Astrocyte (in vitro differentiated cells and primary cell): ENCODE measurements at places on chromosomes 1 and 21.
A peak's percentile ranks its signal among the peaks of the same experiment; 100 is the strongest.

DNA sequence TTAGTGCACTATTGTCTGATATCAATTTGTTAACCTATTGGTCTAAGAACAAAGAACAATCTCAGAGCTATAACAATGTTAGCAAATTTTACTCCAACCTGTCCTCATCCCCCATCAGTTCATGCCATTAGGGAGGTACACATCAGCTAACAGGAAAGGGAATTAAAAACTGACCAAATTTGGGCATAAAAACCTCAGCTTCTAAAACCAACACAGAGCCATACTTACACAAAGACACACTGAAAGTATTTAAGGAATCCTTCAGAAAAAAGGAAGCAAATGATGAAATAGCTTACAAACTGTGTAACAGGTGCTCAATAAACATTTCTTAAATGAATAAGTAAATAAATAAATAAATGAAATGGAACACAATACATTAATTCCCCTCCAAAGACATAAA, 89.2 kb downstream of the TTLL7 start:
- H3K27ac ChIP-seq: no peak overlapping the region
- no peaks in the 10 kb centered on the region for H3K36me3 ChIP-seq
- no peaks in the 10 kb centered on the region for H3K4me1 ChIP-seq
- H3K4me3 ChIP-seq: no peak overlapping the region

- H3K27me3 ChIP-seq: no peaks in the 10 kb centered on the region
- no peak for DNase-seq
- H3K4me1 ChIP-seq: no peaks in the 10 kb centered on the region
- no peaks in the 10 kb centered on the region for H3K36me3 ChIP-seq
- no peak overlapping the region for H3K27ac ChIP-seq
- no peak overlapping the region for H3K4me3 ChIP-seq
Observed at GRCh38 chr1:63261736-63262458, 60.5 kb upstream of the FOXD3 start.

DNA sequence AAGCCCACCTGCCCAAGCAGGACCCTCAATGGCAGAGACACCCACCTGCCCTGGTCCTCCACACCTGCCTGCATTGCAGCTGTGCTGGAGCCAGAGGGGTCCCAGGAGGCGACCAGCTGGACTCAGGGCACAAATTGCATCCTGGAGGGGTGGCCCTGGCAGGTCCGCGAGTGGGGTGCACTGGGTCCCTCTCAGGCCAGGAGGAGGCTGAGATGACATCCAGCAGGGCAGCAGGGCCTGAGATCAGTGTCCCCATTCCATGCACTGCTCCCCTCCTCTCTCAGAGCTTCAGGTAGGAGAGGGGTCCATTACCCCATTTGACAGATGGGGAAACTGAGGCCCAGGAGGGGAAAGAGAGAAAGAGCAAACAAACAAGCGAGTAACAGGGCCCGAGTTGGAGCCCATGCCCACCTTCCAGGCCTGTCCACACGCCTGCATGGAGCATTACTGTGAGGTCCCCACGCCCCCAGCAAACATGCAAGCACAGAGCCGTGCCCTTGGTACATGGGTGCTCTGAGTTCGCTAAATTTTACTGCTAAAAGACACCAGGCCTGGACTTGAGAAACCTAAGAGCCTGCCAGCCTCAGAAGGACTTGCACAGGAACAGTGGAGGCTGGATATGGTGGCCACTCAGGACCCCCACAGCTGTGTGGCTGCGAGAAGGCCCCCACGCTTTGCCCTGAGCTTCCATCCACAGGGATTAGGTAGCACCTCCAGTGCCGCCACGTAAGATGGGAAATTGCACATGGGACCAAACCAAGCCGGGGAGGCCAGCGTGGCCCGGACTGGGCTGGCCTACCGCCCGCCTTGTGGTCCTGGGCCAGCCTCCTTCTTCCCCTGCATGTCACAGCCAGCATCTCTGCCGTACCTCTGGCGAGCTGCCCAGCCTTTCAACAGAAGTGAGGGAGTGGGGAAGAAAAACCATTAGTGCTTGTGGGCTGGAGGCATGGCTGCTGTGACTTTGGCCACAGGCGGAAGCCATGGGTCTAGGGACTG, 7.4 kb downstream of the WNT3A start:
- H3K4me3 ChIP-seq: no peak overlapping the region
- no peaks in the 10 kb centered on the region for H3K36me3 ChIP-seq
- H3K27ac ChIP-seq: no peak overlapping the region
- H3K4me1 ChIP-seq: peaks cover 6% of the 10 kb centered on the region
- peak; percentile 62 for DNase-seq
- H3K27me3 ChIP-seq: peaks cover 2% of the 10 kb centered on the region

DNA sequence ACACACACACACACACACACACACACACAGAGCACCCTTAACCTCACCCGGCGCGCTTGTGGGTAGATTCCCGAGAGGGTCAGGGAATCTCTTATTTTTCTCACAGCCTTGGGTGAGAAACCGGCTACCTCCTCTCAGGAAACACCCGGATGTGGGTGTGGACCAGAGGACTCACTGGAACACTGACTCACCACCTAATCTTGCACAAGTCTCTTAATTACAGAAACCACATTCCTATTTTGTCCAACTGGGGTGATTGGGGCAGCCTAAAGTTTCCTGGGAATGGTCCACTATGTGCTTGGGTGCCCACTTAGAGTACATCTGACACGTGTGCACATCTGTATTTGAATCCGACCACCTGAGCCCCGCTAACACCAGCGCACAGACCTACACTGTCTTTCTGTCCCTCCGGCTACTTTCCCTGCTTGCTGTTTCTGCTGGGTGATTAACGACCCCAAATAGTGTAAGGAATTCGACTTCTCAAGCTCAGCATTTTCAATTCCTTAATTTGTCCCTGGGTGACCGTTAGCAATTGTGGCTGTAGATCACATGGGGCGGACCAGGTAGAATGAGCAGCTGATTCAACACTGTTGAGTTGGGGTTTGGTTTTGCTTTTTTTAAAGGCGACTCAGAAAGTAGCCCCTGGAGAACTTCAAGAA, 14.0 kb upstream of the TBX15 start:
- H3K4me1 ChIP-seq: peaks cover 12% of the 10 kb centered on the region
- no peaks in the 10 kb centered on the region for H3K36me3 ChIP-seq
- H3K4me3 ChIP-seq: no peak overlapping the region

DNA sequence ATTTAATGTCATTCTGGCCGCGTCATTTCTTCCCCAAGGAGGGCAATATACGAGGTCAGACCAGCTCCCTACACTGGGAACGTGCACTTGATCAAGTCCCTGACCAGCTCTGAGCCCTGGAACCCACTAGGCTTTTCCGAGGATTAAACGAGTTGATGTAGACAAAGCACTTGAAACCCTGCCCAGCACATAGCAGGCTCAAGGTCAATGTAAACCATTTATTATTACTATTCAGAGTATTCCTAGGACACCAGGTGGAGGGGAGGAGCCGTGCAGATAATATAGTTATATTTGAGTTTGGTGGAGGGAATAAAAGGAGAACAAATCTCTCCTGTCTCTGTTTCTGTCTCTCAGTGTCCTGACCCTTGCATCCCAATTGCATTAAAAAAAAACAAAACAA, 174.1 kb upstream of the IGSF21 start:
- no peak for DNase-seq
- H3K27ac ChIP-seq: no peak overlapping the region
- H3K27me3 ChIP-seq: no peaks in the 10 kb centered on the region
- no peaks in the 10 kb centered on the region for H3K4me1 ChIP-seq
- H3K36me3 ChIP-seq: no peaks in the 10 kb centered on the region

- DNase-seq: no peak
- H3K27me3 ChIP-seq: no peaks in the 10 kb centered on the region
- H3K27ac ChIP-seq: peak overlapping the region; percentile 93
Observed at GRCh38 chr1:58849551-58849950, 65.7 kb upstream of the JUN start.

- no peak for DNase-seq
- no peak overlapping the region for H3K4me3 ChIP-seq
- no peaks in the 10 kb centered on the region for H3K27me3 ChIP-seq
- H3K4me1 ChIP-seq: no peaks in the 10 kb centered on the region
- peaks cover 4% of the 10 kb centered on the region for H3K36me3 ChIP-seq
Observed at GRCh38 chr21:41229509-41230248, 61.7 kb downstream of the BACE2 start.

DNA sequence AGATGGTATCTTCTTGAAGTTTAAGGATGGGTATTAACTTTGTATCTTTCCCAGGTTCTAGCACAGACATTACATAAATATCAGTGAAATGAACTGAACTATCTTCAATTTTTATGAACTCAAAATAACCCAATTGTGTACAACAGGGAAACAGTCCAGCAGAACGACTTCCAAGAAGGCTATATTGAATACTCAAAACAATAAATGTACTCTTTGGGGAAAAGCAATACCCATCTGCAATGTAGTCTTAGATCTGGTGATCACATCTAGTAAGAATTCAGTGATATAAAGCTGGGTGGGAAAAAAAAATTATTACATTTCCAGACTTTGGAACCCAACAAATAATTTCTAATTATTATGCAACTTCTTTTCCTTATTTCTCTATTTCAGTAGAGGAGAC, 33.1 kb upstream of the GORAB start:
- no peaks in the 10 kb centered on the region for H3K36me3 ChIP-seq
- DNase-seq: no peak
- H3K4me1 ChIP-seq: peaks cover 4% of the 10 kb centered on the region
- H3K27ac ChIP-seq: no peak overlapping the region

GRCh38 chr1:206941766-206942418, 4.4 kb downstream of the PIGR start:
- no peak overlapping the region for H3K27ac ChIP-seq
- no peak overlapping the region for H3K4me3 ChIP-seq
- no peaks in the 10 kb centered on the region for H3K36me3 ChIP-seq
- H3K27me3 ChIP-seq: peaks cover 14% of the 10 kb centered on the region

DNA sequence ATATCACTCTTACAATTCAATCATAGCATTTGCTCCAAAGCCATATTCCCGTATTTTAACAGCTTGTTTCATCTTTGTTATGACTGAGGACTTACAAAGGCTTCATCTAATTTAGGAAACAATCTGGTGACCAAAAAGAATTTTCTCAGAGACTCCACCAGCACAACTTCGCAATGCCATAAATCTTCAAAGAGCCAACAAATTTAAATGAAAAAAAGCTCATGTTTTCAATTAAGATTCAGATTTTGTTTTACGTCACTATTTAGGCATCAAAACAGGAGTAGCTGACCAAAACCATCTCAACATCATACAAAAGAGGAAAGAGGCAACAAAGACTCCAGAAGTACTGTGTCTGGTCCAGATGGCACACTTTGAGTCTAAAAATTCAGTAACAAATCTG, 373.3 kb downstream of the TTLL7 start:
- H3K36me3 ChIP-seq: no peaks in the 10 kb centered on the region
- no peak overlapping the region for H3K4me3 ChIP-seq
- H3K4me1 ChIP-seq: no peaks in the 10 kb centered on the region

DNA sequence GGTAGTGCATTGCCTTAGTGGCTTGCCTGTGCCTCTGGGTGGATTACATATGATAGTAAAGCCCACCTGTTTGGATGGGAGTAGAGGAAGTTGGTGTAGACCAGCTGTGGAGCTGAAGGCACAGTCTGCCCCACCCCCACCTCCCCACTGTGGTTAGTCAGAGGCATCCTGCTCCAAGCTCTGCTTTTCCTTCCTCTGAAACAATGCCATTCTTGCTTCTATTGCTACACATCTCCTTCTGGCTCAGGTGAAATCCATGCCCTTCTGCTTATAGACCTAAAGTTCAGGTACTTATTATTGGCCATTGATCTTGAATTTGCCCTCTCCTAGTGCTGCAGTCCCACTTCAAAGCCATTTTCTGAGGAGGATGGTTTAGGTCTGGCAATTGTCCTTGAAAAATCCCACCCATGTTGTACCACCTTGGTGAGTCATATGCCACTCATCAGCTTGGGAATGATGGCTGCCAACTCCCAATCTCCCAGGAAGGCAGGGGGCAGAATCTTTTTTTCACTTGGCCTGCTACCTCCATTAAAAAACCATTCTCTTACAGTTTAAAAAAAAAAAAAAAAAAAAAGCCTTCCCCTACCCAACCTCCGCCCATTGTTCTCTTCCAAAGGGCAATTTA, 6.7 kb upstream of the TXLNA start:
- H3K36me3 ChIP-seq: peaks cover 20% of the 10 kb centered on the region
- H3K27ac ChIP-seq: no peak overlapping the region
- no peaks in the 10 kb centered on the region for H3K4me1 ChIP-seq
- no peaks in the 10 kb centered on the region for H3K27me3 ChIP-seq

DNA sequence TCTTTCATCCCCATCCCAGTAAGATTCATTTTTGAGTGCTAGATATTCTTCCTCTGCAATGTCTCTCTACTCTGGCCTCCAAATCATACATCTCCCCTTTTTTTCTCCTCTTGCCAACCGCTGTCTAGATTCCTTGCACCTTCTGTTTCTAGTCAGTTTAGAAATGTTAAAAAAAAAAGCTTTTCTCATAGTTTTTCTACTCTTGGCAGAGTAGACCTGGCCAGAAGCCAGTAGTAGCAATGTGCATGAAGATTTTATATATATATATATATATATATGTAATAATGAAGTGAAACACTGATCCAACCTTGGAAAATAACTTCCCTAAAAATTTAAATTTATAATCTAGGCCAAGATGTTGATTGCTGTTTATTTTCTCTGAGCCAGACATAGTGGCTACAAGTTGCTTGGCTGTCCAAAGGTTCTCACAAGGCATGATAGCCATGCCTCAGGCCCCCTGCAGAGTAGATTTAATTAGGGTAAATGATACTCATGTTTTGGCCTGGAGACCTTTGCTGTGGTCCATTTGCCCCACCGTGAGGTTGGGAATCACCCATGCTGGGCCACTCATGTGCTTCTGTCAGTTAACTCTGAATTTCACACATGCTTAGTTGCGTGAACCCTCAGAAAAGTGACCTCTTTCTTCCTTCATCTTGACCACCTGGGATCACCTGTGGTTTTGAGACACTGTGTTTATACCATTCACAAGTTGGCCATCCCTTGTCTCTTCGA, 103.4 kb upstream of the KCNE2 start:
- H3K4me3 ChIP-seq: no peak overlapping the region
- H3K27me3 ChIP-seq: no peaks in the 10 kb centered on the region
- H3K36me3 ChIP-seq: no peaks in the 10 kb centered on the region
- H3K27ac ChIP-seq: no peak overlapping the region
- no peaks in the 10 kb centered on the region for H3K4me1 ChIP-seq

GRCh38 chr1:164771619-164772361, 212.8 kb downstream of the PBX1 start:
- peak; percentile 81 for DNase-seq
- no peaks in the 10 kb centered on the region for H3K27me3 ChIP-seq
- H3K36me3 ChIP-seq: no peaks in the 10 kb centered on the region
